ENCODE measurements at places on chromosomes 7 and 10.

- peak; percentile 63 for DNase-seq
These were observed 809 bp downstream of the C10orf143 start for GRCh38 chr10:130109796-130110245.

- DNase-seq = no peak
These were observed 179.6 kb downstream of the ZMYND11 start for GRCh38 chr10:314871-315270.

DNA sequence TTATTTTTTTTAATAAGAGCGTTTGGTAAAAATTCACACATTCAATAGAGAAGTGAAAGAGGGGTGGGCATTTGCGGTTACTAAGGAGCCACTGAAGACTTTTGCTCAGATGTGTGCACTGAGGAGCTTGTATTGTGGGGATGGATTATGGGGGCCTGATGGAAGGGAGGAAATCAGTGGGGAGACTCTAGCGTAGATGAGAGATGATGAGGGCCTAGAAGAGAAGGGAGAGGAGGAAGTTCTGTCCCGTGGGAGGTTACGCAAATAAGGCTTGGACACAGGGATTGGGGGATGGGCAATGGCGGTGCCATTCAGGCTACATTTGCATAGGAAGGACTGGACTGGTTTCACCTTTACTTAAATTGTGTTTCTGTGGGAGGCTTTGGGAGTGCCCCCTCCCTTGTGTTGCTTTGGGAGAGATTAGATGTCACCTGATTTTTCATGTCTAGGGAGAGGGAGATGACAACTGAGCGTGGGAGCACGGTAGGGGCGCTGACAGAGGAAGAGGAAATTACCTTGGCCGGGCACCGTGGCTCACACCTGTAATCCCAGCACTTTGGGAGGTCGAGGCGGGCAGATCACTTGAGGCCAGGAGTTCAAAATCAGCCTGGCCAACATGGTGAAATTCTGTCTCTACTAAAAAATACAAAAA, 2.2 kb upstream of the HIP1 start:
- DNase-seq = no peak

DNA sequence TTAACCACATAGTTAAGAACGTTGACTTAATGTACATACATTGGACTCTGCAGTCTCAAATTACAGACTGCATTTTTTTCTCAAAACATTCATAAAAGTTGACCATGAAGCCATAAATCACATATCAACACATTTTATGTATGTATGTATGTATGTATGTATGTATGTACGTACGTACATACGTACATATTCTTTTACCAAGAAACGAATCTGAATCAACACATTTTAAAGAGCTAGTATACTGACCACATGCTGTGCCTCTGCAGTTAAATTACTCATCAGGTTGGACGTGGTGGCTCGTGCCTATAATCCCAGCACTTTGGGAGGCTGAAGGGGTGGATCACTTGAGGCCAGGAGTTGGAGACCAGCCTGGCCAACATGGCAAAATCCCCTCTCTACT, 105.8 kb downstream of the GPR158 start:
- no peak for DNase-seq

Data from BJ (cell line).